Lung microvascular endothelial cell (primary cell): ENCODE measurements at places on chromosomes 4 and X.

DNA sequence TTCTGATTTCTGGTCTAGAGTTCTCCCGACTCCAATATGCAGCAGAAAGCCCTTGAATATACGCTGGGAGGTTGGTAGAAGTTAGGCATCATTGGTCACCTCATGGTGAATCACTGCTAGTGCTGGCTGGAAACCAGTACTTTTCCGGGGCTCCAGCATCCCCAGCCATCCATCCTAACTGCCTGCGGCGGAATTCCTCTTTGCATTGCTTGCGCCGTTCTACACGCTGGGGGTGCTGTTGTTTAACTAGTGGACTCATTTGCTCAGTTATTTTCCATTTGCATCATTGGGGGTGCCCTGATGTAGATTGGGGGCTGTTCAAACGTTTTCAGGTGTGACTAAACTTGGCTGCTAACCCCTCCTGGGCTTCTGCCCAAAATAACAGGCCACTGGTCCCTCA is 23.3 kb upstream of the GPR50 start:
- DNase-seq: no peak

DNA sequence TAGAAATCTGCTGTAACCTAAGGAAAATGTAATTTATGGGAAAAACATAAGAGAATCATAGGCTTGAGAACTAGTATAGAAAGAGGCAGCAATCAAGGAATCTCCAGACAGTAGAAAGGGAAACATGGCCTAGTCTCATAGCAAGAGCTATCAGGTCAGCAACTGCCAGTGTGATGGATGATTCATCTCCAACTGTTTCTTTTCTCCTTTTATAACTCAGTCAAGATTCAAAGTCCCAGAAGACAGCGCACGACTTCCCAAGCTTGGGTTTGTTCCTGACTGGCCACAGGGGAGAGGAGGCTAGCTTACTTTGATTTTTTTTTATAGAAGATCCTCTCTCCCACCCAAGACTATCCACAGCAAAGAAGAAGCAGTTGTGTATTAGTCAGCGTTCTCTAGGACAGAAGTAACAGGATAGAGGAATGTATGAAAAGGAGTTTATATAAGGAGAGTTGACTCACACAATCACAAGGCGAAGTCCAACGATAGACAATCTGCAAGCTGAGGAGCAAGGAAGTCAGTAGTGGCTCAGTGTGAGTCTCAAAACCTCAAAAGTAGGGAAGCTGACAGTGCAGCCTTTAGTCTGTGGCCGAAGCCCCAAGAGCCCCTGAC is 181.5 kb downstream of the GC start:
- DNase-seq: no peak

DNA sequence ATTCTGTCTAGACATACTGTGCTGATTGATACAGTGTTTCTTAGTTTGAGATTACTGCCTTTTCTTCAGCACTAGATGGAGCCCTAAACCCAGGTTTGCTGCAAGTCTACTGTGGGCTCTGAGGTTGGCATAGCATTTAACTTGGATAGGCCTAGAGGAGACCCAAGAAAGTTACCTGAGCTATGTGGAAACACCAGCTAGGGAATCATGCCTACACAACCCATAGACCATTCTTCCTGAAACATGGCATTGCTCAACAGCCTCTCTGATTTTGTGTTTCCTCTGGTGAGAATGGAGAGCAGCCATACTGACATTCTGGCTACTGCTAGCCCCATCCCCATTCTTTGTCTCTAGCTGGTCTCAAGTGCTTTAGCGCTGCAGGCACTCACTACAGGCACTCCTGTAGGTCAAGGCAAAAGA is 287.7 kb upstream of the PCDH18 start:
- DNase-seq: peak; percentile 61

DNA sequence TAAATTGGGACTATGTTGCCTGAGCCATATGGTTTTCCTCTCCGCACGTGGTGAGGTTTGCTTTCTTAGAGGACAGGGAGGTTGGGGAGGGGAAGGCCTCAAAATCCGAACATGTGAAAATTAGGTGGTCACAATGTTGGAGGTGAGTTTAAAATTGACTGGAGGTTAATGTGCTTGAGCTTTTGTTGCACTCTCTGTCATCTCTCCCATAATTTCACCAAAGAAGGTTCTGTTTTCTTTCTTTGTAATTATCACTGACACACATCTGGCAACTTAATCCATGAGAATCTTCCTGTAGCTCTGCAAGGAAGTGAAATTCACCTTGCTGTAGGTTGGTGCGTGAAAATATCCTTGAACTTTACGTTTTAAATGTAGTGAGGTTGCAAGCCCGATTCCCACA is 225.5 kb downstream of the PDGFC start:
- DNase-seq: no peak

GRCh38 chrX:45980726-45981125 is 564.5 kb downstream of the ZNF674 start:
- no peak for DNase-seq

DNA sequence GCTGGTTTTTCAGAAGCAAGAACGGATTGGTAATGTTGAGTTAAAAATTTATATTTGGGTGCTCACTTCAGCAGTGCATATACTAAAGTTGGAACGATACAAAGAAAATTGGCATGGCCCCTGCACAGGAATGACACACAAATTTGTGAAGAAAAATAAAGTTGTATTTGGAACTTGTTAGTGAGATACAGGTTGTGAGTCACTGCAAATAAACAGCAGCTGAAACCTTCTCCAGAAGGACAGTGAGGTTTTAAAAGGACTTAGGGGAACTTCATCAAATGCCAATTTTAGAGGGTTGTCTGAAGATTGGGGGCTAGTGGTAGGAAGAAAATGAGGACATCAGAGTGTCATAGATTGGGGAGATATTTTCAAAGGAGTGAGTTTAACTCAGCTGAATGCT is 79.7 kb upstream of the ELOVL6 start:
- no peak for DNase-seq

- DNase-seq: no peak
Measured at GRCh38 chr4:80026100-80026499, 46.9 kb downstream of the ANTXR2 start.

GRCh38 chrX:97224148-97224547 is 340.4 kb downstream of the RPA4 start:
- DNase-seq: no peak

GRCh38 chrX:80663331-80663730 is 146.3 kb downstream of the BRWD3 start:
- no peak for DNase-seq

- DNase-seq: no peak
Measured at GRCh38 chr4:26432419-26432818, 57.9 kb downstream of the CCKAR start.

DNA sequence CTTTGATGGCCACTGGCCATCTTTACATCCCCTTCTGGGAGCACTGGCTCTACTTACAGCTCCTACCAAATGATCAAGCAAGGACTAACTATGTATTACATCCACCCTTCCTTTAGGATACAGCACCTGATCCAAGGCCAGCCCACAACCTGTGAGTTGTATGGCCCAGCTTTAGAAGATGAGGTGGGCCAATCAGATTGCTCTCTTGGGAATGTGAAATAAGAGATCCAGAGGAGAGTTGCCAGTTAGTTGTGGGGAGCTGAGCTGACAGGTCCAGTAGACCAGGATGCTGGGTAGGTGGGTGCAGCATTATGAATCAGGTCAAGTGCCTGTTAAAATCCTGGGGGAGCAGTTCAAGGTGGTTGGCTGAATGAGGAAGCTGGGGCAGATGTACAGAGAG is 111.5 kb downstream of the GNL3L start:
- no peak for DNase-seq

DNA sequence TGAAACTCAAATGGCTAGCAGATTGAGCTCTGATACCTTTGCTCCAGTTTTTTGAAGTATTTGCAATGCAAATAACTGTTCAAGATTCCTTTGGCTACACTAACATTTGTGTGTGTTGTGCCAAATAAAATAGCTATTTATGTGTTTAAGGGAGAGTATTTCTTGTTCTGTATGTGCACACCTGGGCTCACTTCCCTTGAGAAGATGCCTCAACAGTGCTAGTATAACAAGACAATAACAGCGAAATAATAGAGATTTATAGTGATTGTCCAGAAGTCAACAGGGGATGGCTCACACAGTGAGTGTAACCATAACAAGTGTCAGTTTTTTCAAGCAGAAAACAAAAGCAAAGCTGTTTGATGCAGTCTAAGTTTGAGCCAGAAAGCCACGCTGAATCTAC is 460.5 kb downstream of the CENPC start:
- no peak for DNase-seq

- peak; percentile 77 for DNase-seq
Measured at GRCh38 chrX:114152130-114152529, 431.8 kb upstream of the HTR2C start.

- DNase-seq: peak; percentile 79
Measured at GRCh38 chrX:22135994-22136684, 104.0 kb downstream of the PHEX start.

DNA sequence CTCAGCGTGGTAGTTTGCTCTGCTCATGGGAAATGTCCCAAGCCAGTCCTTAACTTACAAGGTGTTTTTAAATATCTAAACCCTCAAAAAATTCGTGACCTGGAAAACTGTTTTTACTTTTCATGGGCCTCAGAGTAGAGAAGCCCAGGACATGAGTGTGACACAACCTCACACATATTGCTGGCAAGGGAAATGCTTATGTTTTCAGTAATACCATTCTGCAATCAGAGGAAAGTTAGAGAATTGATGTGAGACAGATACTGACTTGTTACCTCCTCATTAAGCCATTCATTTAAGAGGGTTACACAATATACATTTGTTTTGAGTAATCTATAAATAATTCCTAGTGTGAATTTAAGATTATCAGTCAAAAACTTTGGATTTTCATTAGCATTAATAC is 209.5 kb downstream of the ARHGAP10 start:
- no peak for DNase-seq
